Suppressor macrophage treated with lipopolysaccharide for 1 hour (primary cell): ENCODE measurements at places on chromosomes 6 and 20.

- no peak for DNase-seq
Observed at GRCh38 chr6:89975991-89976693, 81.9 kb downstream of the GJA10 start.

GRCh38 chr20:64146936-64147477, 17.2 kb upstream of the MYT1 start:
- DNase-seq = no peak

- DNase-seq = no peak
Observed at GRCh38 chr6:26401389-26401986, 587 bp upstream of the BTN3A1 start.

DNA sequence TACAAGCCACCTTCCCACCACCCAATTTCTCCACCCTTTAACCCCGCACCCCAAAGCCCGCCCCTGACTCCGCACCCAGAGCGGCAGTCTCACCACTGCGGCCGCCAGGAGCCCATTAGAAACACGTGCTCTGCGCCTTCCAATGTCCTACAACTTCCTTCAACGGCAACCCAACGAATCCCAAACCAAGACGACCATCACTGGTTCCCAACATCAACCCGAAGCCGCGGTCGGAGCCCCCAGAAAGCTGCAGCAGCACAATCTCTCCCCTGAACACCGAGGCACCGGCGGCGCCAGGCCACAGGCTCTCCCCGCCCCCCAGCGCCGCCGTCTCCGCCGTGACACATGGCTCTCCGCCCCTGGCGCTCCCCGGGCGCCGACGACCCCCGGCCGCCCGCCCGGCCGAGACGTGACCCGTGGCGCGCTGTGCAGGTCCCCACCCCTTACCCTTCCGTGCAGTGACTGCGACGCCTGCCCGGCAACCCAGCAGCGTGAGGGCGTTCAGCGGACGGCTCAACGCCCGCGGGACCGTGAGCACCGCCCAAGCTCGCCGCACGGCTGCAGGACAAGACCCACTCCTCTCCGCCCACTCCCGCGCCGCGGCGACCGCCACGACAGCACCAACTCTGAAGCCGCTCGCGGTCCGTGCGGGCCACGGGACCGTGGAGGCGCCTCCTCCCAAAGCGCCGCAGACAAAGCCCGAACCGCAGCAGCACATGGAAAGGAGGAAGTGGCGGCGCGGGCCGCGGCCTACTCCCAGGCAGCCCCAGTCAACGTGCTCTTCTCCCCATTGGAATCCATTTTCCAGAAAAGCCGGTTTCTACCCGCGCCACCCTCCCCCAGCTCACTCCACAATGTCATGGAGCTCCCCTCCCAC, 551 bp downstream of the SYNCRIP start:
- DNase-seq = peak; percentile 72

- DNase-seq = no peak
Observed at GRCh38 chr6:13397359-13398068, 69.2 kb upstream of the TBC1D7 start.

GRCh38 chr6:4662886-4663285, 113.3 kb upstream of the CDYL start:
- no peak for DNase-seq

DNA sequence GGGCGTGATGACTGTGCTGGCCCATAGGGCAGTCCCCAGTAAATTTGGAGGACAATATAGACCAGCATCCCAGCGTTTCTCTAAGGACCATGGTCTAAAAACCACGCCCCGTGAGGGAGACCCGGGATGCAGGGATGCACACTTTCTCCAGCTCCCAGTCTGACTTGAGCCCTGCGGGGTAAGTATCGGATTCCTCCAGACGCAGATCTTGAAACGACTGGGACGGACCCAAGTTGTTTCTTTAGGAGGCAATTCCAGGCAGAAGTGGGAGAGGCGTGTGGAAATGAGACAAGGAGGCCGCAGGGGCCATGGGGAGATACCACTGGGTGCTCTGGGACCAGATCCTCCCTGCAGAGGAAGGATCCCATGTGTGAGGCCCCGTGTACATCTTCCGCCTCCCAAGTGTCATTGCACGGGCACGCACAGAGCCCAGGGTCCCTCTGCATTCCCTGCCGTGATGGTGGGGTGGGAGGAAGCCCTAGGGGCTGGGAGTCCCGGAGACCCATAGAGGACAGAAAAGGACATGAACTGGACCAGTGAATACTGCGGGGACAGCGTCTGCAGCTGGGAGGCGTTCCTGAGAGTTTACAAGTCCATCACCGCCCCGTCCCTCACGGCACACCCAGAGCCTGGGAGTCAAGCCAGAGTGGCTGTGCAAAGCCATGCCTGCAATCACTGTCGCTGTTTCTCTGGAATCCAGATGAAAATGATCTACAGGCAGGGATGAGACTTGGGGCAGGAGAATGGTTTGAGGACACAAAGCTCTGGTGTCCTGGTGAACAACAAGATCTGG, 522.9 kb downstream of the CDH26 start:
- no peak for DNase-seq

DNA sequence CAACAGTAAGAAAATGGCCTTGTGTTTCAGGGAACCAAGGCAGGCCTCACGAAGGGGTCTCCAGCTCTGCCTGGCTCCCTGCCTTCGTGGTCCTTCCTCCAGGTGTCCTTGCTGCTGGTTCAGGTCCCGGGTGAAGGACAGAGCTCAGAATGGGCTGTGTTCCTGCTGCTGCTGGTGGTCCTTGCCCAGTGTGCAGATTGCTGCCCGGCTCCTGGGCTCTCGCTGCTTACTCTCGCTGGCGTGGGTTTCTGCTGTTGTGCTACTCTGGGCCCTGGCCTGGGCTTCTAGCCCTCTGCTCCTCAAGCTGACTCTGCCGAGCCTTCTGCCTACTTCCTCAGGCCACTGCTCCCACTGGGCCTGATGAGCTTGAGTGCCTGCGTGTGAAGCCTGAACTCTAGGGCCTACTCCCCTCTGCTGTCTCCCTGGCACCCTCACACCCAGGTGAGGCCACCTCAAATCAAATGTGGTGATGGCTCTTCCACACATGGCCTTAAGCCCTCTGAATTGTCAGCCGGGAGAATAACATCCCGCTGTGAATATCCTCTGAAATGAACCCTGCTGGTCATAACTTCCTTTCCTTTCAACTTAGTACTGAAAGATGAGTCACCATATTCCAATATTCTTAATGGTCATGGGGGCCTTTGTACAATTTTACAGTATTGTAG, 171.6 kb downstream of the FOXC1 start:
- DNase-seq = no peak

GRCh38 chr20:62020935-62021701, 44.6 kb downstream of the TAF4 start:
- DNase-seq = no peak

DNA sequence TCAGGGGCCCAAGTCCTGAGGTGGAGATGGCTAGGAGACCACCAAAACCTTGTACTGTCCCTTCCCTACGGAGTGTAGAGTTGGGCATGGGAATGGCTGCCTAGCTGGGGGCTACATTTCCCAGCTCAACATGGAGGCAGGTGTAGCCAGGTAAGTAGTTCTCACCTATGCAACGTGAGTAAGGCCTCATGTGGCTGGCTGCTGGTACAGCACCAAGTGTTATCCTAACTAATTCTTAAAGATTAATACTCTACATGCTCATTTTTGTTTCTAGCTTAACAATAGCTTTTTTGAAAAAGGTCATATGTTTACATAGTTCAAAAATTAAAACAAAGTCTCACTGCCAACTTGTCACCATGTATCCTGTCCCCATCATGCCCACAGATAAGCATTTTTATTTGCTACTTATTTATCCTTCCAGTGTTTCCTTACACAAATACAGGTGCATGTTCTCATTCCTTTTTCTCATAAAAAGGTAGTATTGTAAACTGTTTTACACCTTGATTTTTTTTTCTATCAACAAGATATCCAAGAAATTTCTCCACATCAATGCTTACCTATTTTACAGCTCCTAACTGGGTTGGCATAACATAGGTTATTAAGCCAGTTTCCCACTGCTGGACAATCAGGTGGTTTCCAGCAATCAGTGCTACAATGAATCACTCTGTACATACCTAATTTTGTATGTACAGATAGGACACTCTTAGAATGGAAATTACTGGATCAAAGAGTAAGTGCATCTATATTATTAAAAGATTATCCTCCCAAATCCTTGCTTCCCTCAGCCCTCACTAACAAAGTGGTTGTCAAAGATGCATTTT, 25.5 kb downstream of the ABHD12 start:
- DNase-seq = no peak
